Femur (tissue), 1 donor: ENCODE measurements at places on chromosomes 5 and 9.

DNA sequence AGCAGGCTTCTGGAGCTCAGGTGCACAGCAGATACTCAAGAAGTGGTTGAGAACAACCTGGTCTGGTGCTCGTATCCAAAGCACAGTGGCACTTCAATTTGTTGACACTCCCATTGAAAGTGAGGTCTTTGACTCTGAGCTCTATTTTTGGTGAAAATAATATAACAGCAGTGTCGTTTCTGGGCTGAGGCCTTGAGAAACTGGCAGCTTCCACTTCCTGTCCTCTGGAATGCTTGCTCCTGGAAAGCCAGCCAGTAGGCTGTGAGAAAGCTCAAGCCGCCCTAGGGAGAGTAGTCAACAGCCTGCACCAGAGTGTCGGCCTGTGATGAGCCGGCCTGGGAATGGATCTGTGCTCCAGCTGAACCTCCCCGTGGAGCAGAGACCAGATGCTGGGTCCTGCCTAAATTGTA lies 6.8 kb upstream of the SUSD3 start:
- DNase-seq: peak; percentile 80

- no peak for DNase-seq
Observed at GRCh38 chr9:137252555-137253506, 1.7 kb downstream of the STPG3 start.

DNA sequence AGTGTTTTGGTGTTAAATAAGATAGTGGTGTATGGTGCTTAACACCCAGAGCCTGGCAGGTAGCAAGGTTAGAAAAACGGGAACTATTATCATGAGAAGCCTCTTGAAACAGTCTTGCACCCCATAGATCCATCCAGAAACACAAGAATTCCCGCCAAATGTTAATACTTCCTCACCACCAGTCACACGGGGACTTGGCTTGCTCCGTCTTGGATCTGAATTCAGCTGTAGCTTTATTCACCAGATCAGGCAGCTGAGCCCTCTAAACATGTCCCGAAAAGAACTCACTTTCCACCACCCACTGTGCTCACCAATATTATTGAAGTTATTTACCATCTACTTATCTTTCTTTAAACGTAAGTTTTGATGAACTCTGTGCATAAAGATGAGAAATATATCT lies 101.6 kb upstream of the PTPN3 start:
- DNase-seq: no peak

GRCh38 chr5:173839117-173839713 lies 48.9 kb upstream of the CPEB4 start:
- DNase-seq: no peak

DNA sequence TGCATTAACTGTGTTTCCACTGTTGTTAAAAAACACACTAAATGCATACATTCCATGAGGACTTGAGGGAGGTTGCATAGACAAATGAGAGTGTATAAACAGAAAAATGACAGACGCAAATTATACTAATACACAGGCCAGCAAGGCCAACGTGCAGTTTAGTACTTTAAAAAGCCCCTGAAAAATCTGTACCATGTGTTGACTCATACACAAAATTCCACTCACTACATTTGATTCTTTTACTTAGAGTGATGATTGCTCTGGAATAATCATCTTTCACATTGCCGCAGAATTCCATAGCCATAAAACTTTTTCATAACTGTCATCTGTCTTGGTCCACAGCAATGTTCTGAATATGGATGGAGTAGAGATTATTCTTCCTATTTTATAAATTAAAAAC lies 215.7 kb downstream of the FAM114A2 start:
- no peak for DNase-seq
